ENCODE measurements at places on chromosomes 11 and 22.
A peak's percentile ranks its signal among the peaks of the same experiment; 100 is the strongest.

GRCh38 chr11:11296434-11296833 is 56.6 kb downstream of the CSNK2A3 start:
- no peak for DNase-seq

- DNase-seq: peak; percentile 73
These were observed 1.7 kb upstream of the TXNRD2 start for GRCh38 chr22:19943082-19944026.

- no peak for DNase-seq
These were observed 10.5 kb upstream of the C11orf24 start for GRCh38 chr11:68282141-68282860.

DNA sequence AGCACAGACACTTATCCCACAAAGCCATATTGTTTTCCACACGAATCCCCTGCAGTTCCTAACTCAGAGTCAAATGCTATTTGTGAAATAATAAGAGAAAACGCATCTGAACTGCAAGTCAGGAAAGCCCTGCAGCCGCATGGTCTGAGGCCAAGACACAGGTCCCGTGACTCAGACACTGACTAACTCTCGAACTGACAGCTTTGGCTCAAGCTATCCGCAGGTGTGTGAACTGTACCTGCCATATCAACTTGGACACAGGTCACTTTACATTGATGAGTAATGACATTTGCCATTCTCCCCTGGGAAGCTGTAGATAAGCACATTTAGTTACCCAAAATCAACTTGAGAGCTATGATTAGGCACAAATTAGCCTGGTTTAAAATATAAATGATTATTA is 34.9 kb upstream of the NFRKB start:
- DNase-seq: no peak

GRCh38 chr22:31127181-31127772 is 4.5 kb downstream of the INPP5J start:
- no peak for DNase-seq

DNA sequence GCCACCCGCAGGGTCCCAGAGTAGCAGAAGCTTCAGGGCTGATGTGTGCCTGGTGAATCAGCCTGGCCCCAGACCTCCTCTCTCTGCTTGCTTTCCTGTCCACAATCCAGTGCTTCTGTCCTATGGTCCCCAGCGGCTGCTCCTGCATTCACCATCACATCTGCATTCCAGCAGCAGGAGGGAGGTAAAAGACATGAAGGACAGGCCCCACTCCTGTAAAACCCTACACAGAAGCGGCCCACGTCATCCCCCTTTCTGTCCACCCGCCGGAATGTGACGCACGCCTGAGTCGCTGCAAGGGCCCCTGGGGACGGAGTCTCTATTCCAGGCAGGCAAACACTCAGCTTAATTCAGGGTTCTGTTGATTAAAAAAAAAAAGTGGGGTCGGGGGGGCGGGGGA is 58.3 kb downstream of the CDKN1C start:
- DNase-seq: no peak

- DNase-seq: peak; percentile 58
These were observed 16.0 kb downstream of the TMEM123 start for GRCh38 chr11:102436561-102436960.

DNA sequence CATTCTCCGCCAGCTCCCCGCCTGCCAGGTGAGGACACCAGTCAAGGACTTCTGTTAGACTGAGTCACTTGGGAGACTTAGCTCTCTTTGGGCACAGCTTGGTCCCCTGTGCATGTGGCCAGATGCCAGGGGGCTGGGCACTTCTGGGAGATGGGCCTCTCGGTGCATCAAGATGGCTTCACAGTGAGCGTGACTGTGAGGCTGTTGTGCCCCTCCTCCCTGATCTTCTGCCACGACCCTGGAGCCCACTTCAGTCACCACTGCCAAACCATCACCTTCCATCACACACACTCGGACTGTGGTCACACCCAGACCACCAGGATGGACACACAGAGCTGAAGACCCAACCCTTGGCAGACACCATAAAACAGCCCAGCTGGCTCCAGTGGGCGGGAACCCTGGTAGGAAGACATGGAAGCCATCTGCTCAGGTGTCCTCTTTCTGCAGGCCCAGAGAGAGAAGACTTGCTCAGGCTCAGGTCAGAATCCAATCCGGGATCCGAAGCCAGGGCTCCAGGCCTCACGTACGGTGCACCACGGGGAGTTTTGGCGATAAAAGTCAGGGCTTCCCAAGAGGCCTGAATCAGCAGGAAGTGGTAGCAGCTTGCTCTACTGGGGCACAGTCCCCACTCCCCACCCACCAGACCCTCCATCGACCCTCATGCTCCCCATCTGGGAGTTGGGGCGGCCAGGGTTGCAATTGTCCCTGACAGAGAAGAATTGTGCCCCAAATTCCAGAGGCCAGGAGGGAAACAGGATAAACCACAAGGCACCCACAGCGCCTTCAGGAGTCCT is 29.8 kb upstream of the CD5 start:
- DNase-seq: no peak

DNA sequence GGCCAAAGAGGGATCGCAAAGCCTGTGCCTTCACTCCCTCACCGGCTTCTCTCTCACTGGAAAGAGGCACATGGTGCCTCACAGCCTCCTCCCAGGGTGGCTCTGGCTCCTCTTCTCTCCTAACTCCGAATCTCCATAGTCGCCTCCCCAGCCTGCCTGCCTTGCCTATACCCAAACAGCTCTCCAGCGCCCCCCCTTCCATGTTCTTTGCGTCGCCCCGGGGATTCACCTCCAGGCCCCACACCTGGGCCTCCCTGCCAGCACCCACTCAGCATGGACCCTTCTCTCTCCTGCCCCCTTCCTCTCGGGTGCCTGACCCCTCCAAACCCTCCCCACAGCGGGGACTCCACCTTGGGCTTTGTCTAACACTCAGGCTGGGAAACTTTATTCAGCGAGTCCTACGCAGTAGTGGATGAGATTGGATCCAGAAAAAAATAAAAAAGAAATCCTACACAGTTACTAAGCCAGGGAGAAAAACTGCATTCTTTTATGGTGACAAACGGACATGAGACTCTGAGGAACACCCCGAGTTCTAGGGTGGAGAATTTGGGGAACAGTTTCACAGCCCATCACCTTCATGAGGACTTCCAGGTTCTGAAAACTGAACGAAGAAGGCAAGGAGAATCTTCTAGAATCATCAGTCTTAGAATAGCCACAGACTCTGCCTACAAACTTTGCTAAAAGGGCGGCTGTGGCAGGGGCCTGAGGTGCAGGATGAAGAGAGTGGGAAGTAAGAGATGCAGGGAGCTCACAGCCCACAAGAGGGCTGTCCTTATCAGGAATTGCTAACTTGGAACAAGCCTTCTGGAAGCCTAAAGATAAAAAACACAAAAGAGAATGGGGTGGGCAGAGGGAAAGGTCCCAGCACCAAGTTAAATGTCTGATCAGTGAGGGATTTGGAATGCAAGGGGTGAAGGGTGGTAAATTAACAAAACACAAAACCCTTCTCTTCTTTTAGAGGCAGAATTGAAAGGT is 5.3 kb downstream of the PPM1F start:
- peak; percentile 68 for DNase-seq

DNA sequence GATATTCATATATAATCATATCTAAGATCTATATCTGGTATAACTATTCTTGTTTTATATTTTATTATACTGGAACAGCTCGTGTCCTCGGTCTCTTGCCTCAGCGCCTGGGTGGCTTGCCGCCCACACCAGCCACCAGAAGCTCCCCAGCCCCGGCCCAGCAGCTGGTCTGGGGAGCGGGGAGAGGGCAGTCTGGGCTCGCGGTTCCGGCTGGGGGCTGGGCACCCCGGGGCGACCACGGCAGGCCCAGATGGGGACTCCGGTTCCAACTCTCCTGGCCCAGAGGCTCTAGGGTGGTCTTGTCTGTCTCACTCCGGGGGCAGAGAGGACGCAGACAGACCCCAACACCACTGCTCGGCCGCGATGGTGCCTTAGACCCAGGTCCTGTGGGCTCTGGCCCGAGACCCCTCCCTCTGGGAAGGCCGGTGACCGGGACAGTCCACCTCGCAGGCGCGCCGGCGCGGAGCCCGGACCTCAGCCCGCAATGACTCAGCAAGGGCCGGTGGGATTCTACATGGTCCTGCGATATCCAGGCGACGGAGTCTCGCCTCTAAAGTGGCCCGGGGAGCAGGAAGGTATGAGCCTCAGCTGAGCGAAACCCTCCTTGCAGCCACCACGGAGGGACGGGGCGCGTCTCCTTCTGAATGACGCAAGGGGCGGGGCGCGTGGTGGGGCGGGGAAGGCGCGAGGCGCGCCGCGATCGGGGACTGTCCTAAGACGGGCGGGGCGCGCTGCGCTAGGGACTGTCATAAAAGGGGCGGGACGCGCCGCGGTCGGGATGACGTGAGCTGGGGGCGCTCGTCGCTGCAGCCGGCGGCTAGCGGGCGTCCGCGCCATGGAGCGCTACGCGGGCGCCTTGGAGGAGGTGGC is at the start of gene DGCR6:
TSS of gene DGCR6 (plus strand) at position 781 of the 870 bp plus-strand sequence. CDS start at position 836, 55 bp downstream.
- no peak for DNase-seq

- no peak for DNase-seq
These were observed 34.9 kb downstream of the UBASH3B start for GRCh38 chr11:122690384-122690783.

- DNase-seq: no peak
These were observed 8.5 kb upstream of the PYGM start for GRCh38 chr11:64768300-64768694.

- DNase-seq: no peak
These were observed 27.5 kb downstream of the ARVCF start for GRCh38 chr22:19988965-19989724.

DNA sequence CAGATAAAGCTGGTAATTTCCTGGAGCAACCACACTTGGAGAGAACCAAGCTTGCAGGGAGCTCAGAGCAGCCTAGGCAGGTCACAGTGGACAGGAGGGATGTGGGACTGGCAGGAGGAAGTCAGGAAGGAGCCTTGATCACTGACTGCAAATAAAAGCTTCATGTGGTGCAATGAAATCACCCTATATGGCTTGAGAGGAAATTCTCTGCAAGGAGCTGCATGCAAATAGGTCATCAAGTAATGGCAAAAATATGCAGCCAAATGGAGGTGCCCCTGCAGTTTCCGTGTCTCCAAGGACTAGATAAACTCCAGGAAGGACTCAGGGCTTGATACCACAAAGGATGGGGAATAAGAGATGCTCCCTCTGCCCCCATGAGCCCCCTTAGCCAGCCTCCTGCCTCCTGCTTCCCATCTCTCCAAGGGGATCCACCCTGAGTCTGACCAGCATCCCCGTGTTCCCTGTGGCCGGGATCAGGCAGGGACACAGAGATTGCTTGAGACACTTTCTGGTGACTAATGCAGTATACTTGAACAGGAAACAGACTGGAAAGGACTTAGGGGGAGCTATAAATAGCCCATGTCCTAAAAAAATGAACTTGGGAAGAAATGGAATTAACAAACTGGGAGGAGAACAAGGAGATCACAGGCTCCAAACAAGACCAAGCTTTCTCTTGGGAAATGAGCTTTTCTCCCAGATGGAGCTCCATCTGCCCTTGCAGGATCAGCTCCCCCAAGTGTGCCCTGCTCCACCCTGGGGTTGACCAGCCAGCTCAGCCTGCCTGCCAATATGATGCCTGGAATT is 23.9 kb upstream of the MICAL2 start:
- peak; percentile 58 for DNase-seq

DNA sequence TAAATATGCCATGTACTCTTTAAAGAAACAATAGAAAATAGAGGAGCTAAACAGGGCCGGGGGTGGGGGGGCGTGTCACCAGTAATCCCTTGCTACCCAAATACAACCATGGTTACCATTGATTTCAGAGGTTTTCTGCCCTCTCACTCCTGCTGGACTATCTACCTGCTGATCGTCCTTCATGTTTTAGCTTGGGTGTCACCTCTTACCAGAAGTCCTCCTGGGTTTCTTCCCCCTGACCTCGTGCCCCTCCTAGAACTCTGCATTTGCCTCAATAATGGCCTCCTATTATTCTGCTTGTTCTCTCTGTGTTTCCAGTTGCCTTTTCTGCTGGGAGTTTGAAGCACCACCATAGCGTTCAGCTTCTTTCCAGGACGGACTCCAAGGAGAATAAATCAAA is 9.4 kb upstream of the PVALB start:
- no peak for DNase-seq

DNA sequence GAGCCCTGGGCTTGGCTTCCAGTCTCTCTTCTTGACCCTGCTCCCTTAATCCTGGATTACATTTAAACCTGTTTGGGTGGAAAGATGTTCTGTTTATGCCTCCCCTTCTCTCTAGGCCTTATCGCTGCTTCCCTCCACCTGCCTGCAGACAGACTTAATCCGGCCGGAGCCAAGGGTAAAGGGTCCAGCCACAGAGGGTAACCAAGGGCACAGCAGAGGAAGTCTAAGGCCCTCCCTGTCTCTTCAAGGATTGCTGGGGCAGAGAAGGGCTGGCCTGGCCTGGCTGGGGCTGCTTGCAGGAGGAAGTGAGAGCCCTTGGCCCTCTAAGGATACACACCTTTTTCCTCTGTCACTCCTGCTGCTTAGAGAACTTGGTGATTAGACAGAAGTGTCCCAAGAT is 2.1 kb downstream of the GAL3ST3 start:
- no peak for DNase-seq

DNA sequence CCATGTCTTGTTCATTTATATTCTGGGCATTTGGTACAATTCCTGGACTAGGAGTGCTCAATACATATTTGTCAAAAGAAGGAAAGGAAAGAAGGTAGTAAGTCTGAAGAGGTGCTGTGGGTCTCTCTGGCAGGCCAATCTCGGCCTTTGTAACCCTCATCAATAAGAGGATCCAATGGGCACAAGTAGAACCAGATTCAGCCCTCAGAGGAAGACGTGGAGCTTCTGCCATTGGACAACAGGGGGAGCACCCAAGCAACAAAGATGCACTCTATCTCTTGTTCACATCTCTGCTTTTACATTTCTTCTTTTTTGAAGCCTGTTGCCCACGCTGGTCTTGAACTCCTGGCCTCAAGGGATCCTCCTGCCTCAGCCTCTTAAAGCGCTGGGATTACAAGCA is 2.2 kb upstream of the VPS11 start:
- DNase-seq: peak; percentile 70

GRCh38 chr22:49483281-49483870 is 344.3 kb downstream of the BRD1 start:
- no peak for DNase-seq

DNA sequence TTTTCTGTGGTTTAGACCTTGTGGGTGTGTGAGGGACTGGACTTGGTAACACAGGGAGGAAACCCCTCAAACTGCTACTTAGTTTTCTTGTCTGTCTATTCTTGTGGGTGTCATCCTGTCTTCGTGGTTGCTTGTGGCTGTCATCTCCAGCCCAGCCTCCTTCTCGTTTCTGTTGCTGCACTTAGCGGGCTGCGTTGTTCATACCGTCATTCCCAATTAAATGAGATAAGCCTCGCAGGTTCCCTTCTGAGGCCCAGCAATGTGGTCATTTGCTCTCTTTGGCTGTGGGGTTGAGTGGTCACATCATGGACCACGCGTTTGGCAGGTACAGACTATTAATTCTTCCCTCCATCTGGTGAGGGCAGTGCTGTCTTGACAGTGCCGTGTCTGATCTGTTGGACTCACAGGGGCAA is 18.8 kb downstream of the PANX1 start:
- no peak for DNase-seq

All from A673 (cell line).